ENCODE measurements at places on chromosomes 2 and 18. TPM values are rescaled to one million over a fixed set of nuclear protein-coding genes. Genes with fewer than 3 reads are reported as not detected.

GRCh38 chr18:11868230-11868629, 17.0 kb downstream of the CHMP1B start:
- no peaks in the 10 kb centered on the region for H3K36me3 ChIP-seq
- H3K4me3 ChIP-seq = no peak overlapping the region
- no peak for DNase-seq
- H3K27ac ChIP-seq = no peak overlapping the region

Gene CRYBA2
- total RNA-seq = not detected

DNA sequence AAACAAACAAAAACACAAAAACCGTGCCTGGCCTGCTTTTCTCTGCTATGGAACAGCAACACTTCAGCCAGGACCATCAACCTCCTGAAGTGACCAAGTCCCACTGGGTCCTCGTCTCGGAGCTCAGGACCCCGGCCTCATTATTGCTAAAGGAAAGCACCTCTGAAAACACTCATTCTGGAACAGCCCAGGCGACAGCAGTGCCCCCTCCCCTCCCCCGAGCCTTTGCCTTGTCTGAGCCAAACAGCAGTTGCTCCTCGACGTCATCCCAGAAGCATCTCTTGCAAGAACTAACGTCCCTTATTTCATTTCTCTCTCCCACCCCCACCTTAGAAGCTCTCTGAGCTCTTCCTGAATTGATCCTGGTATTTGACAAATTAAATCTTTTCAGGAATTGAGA, 27.4 kb downstream of the APCDD1 start:
- H3K36me3 ChIP-seq = peaks cover 13% of the 10 kb centered on the region
- H3K27me3 ChIP-seq = no peaks in the 10 kb centered on the region
- no peaks in the 10 kb centered on the region for H3K4me1 ChIP-seq
- no peak overlapping the region for H3K4me3 ChIP-seq

Gene LYG2
- not detected for total RNA-seq

- no peak for DNase-seq
- H3K27me3 ChIP-seq = no peaks in the 10 kb centered on the region
- H3K27ac ChIP-seq = no peak overlapping the region
- H3K36me3 ChIP-seq = no peaks in the 10 kb centered on the region
- no peak overlapping the region for H3K4me3 ChIP-seq
- no peaks in the 10 kb centered on the region for H3K4me1 ChIP-seq
Observed at GRCh38 chr18:2217356-2217755, 353.9 kb downstream of the METTL4 start.

Gene NOSTRIN
- total RNA-seq = 5.3 TPM

DNA sequence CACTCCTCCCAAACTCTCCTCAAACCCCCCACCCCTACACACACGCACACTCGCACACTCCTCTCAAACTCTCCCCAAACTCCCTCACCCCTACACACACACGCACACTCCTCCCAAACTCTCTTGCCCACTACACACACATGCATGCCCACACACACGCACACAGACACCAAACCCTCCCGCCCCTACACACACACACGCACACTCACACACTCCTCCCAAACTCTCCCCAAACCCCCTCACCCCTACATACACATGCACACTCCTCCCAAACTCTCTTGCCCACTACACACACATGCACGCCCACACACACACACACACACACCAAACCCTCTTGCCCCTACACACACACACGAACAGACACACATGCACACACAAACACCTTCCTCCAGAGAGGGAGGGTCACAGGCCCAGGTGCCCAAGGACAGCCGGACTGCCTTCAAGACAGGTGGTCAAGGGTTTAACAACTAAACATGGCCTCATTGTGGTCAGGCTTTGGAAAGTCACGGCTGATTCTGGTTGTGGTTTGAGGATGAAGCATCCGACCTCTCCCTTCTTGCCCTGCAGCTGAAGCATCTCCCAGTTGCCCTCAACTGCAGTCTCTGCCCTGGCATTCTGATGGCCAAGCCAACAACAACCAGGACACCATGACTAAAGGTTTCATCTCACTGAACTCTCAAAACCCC, 72.3 kb upstream of the SNTG2 start:
- no peaks in the 10 kb centered on the region for H3K27me3 ChIP-seq
- DNase-seq = no peak
- H3K4me3 ChIP-seq = no peak overlapping the region
- no peaks in the 10 kb centered on the region for H3K4me1 ChIP-seq

Gene RAB27B
- total RNA-seq = 0.42 TPM

GRCh38 chr2:102484310-102485061, 11.5 kb downstream of the SLC9A4 start:
- no peaks in the 10 kb centered on the region for H3K27me3 ChIP-seq
- DNase-seq = no peak
- peaks cover 5% of the 10 kb centered on the region for H3K4me1 ChIP-seq
- no peaks in the 10 kb centered on the region for H3K36me3 ChIP-seq

GRCh38 chr2:186724736-186725135, 30.9 kb downstream of the FAM171B start:
- no peaks in the 10 kb centered on the region for H3K27me3 ChIP-seq
- no peak overlapping the region for H3K27ac ChIP-seq
- H3K4me3 ChIP-seq = no peak overlapping the region
- no peak for DNase-seq
- no peaks in the 10 kb centered on the region for H3K4me1 ChIP-seq

Gene DTNA
- total RNA-seq = 41.0 TPM

Gene CENPA
- not detected for total RNA-seq

DNA sequence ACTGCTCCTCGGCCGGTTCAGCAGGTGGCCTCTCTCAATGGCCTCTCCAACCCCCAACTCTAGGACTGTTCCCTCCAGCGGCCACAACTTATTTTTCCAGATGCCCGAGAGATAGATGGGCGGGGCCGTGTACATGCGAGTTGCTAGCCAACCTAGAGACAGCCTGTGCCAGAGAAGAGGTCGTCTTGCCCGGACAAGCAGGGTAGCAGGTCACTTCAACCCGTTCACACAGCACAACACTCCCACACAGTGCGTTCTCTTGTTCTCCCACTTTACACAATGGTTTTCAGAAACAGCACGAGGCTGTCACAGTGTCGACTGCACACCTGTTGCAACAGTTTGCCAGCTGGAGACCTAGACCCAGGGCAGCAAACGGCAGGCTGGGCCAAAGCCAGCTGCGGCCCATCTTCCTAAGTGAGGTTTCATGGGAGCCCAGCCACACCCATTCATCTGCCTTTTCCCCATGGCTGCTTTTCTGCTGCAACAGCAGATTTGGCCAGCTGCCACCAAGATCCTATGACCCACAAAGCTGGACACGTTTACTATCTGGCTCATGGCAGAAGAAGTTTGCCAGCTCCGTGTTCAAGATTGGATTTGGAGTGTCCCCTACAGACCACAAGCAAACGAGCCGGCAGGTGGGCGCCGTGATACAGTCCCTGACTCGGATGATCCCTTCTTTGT, 7.3 kb upstream of the PRLH start:
- H3K4me3 ChIP-seq = no peak overlapping the region
- no peaks in the 10 kb centered on the region for H3K27me3 ChIP-seq
- H3K36me3 ChIP-seq = no peaks in the 10 kb centered on the region
- no peaks in the 10 kb centered on the region for H3K4me1 ChIP-seq
- H3K27ac ChIP-seq = no peak overlapping the region

GRCh38 chr18:43846299-43846698, 569.0 kb upstream of the SYT4 start:
- H3K4me1 ChIP-seq = peaks cover 9% of the 10 kb centered on the region
- no peak for DNase-seq

Gene MRO
- 1.1 TPM for total RNA-seq

Gene SGO2
- 2.6 TPM for total RNA-seq

Gene DNAH6
- not detected for total RNA-seq

Gene SYT4
- total RNA-seq = not detected

GRCh38 chr18:67517444-67517765, 885 bp upstream of the DSEL start:
- H3K4me1 ChIP-seq = peaks cover 25% of the 10 kb centered on the region
- H3K27ac ChIP-seq = peak overlapping the region; percentile 86
- H3K4me3 ChIP-seq = peak overlapping the region; percentile 89
- H3K36me3 ChIP-seq = no peaks in the 10 kb centered on the region
- no peak for DNase-seq

Gene FN1
- 8,882 TPM for total RNA-seq

Gene UPP2
- not detected for total RNA-seq

- peaks cover 8% of the 10 kb centered on the region for H3K4me1 ChIP-seq
- H3K27ac ChIP-seq = no peak overlapping the region
- no peak overlapping the region for H3K4me3 ChIP-seq
Observed at GRCh38 chr2:65096948-65097347, 33.0 kb downstream of the RAB1A start.

Gene MTCL1
- 9.9 TPM for total RNA-seq

DNA sequence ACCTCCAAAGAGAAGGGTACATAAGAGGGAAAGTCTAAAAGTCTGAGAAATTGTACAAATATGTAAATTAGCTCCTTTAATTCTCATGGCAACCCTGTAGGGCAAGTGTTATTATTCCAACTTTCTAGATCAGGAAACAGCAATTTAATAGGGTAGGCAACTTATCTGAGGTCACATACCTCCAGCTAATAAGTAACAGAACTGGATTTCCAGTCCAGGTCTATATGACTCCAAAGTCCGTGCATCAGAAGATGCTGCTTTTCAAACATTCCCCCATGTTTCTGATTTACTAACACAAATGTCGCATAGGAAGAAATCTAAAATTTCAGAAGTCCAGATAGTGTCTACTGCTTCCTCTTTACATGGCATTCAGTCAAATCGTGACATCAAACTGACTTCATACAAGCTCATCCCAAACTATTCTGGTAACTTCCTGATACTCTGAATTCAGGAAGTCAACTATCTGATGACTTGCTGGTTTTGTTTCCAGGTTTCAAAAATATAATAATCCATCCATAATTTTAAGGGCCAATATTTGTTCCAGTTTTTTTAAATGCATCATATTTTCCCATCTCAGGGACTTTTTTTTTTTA, 419.3 kb upstream of the ACVR2A start:
- no peaks in the 10 kb centered on the region for H3K27me3 ChIP-seq
- no peak overlapping the region for H3K4me3 ChIP-seq
- DNase-seq = no peak
- no peaks in the 10 kb centered on the region for H3K4me1 ChIP-seq
- H3K36me3 ChIP-seq = no peaks in the 10 kb centered on the region

- H3K27ac ChIP-seq = no peak overlapping the region
- DNase-seq = no peak
- H3K36me3 ChIP-seq = peaks cover 3% of the 10 kb centered on the region
- H3K27me3 ChIP-seq = no peaks in the 10 kb centered on the region
Observed at GRCh38 chr2:207926133-207926988, 99.0 kb downstream of the PLEKHM3 start.

GRCh38 chr18:77009675-77010074, 122.9 kb downstream of the MBP start:
- DNase-seq = no peak
- no peaks in the 10 kb centered on the region for H3K27me3 ChIP-seq
- H3K27ac ChIP-seq = no peak overlapping the region

Gene CYP27A1
- total RNA-seq = 31.6 TPM

DNA sequence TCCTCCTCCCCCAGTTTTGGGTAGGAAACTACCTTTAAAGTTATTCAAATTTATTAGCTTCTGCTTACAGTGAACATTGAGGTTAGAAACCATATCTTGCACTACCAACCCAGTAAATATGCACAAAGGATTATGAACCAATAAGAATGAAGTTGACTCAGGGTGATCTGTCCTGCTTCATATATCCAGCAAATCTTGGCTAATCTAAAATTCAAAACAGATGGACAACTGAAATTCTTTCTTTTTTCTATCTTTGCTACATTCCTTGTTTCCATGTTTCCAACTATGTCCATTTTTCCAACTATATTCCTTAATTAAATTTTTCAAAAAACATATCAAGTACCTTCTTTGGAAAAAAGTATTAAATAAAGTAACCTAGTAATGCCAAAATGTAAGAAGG, 149.3 kb downstream of the FAM124B start:
- H3K27me3 ChIP-seq = no peaks in the 10 kb centered on the region
- H3K4me1 ChIP-seq = no peaks in the 10 kb centered on the region
- no peak overlapping the region for H3K4me3 ChIP-seq
- no peaks in the 10 kb centered on the region for H3K36me3 ChIP-seq
- DNase-seq = no peak
- H3K27ac ChIP-seq = no peak overlapping the region

- H3K27me3 ChIP-seq = no peaks in the 10 kb centered on the region
- H3K27ac ChIP-seq = no peak overlapping the region
- H3K36me3 ChIP-seq = no peaks in the 10 kb centered on the region
Observed at GRCh38 chr2:161533218-161533617, 91.0 kb upstream of the SLC4A10 start.

Gene PID1
- total RNA-seq = 109 TPM

Gene ABCB11
- total RNA-seq = not detected

Gene DAPL1
- not detected for total RNA-seq

Gene SP140
- total RNA-seq = 0.95 TPM

Gene DUSP19
- total RNA-seq = 5.7 TPM

Measured in thoracic aorta (tissue), 2 donors.